ENCODE measurements at places on chromosomes 3 and 15.

DNA sequence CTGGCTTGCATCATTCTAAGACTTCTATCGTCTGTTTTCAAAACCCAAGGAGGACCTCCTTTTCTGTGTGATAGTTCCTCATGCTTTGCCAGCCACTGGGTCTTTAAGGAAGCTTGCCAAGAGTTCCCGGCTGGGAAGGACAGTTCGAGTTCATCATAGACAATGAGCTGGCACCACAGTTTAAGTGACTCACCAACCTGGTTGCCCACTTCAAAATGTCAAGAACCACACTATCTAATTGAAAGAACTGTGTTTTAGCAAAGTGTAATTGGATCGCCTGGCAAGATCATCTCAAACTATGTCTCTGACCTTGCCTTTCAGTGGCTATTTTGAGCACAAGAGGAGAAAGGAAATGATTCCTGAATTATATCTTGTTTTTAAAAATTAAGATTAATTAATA is 27.9 kb downstream of the SOX2 start:
- no peak for DNase-seq

DNA sequence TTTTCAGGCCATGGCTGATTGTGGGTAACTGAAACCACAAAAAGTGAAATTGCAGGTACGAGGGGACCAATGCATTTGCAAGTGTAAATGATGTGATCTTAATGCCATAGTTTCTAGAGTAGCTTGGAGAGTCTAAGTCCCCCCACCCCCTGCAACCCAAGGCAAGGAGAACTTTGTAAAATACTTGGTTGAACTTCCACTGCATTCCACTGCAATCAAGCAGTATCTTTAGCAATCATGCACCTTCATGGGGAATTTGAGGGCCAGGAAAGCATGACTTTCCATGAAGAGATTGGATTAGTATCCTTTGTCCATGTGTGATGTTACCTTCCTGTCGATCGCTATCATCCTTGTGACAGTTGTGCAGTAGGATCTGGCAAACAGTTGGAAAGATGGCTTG is 11.4 kb upstream of the CYP8B1 start:
- no peak for DNase-seq

- no peak for DNase-seq
Observed at GRCh38 chr3:8757551-8758518, 11.6 kb downstream of the OXTR start.

- DNase-seq: no peak
Observed at GRCh38 chr15:80942746-80943565, 46.7 kb downstream of the MESD start.
